ENCODE measurements at places on chromosomes 2 and 18.

- H3K27me3 ChIP-seq = no peaks in the 10 kb centered on the region
- no peak for DNase-seq
- peaks cover 13% of the 10 kb centered on the region for H3K36me3 ChIP-seq
- peaks cover 7% of the 10 kb centered on the region for H3K4me1 ChIP-seq
- peak overlapping the region; percentile 61 for H3K4me3 ChIP-seq
- no peak overlapping the region for H3K27ac ChIP-seq
These were observed 1.8 kb downstream of the ENOSF1 start for GRCh38 chr18:710418-711300.

GRCh38 chr2:237613679-237614078, 13.7 kb upstream of the LRRFIP1 start:
- no peak overlapping the region for H3K4me3 ChIP-seq
- H3K36me3 ChIP-seq = no peaks in the 10 kb centered on the region
- no peaks in the 10 kb centered on the region for H3K27me3 ChIP-seq
- H3K27ac ChIP-seq = no peak overlapping the region
- DNase-seq = no peak
- H3K4me1 ChIP-seq = peaks cover 25% of the 10 kb centered on the region

- peak; percentile 50 for DNase-seq
- peaks cover 8% of the 10 kb centered on the region for H3K36me3 ChIP-seq
- no peak overlapping the region for H3K4me3 ChIP-seq
- H3K27ac ChIP-seq = peak overlapping the region; percentile 87
- peaks cover 55% of the 10 kb centered on the region for H3K4me1 ChIP-seq
These were observed 267.6 kb upstream of the RAB12 start for GRCh38 chr18:8341481-8342230.

DNA sequence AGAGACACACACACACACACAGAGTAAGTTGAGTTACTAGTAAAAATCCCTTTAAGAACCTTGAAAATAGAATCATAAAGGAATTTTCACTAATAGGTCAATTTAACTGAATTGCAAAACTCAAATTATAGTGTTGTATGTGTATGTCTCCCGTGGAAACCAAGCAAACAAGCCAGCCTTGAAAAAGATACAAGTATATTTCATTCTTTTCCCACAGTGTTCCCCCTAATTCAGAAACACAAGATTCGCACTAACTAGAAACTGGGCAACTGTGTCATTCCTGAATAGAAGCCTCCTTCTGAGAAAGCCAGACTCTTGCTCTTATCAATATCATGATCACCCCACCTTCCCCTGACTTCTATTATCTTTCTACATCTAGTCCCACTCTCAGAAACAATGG, 229.5 kb downstream of the PIEZO2 start:
- peaks cover 16% of the 10 kb centered on the region for H3K4me1 ChIP-seq
- no peak overlapping the region for H3K4me3 ChIP-seq
- DNase-seq = no peak
- no peaks in the 10 kb centered on the region for H3K27me3 ChIP-seq

DNA sequence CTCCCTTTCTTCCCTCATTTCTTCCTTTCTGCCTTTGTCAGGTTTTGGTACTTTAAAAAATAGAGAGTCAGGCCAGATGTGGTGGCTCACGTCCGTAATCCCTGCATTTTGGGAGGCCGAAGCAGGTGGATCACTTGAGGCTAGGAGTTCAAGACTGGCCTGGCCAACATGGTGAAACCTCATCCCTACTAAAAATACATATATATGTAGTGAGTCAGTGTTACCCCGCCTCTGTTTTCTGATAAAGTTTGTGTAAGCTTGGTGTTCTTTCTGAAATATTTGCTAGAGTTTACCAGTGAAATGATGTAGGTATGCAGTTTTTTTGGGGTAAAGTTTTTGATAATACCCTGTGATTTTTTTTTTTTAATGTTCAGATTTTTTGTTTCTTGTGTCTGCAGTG, 58.8 kb downstream of the DGKD start:
- H3K4me3 ChIP-seq = no peak overlapping the region
- H3K27me3 ChIP-seq = no peaks in the 10 kb centered on the region
- no peaks in the 10 kb centered on the region for H3K4me1 ChIP-seq
- peaks cover 24% of the 10 kb centered on the region for H3K36me3 ChIP-seq

- DNase-seq = no peak
- H3K36me3 ChIP-seq = peaks cover 4% of the 10 kb centered on the region
- peaks cover 3% of the 10 kb centered on the region for H3K27me3 ChIP-seq
- no peak overlapping the region for H3K27ac ChIP-seq
These were observed 42.4 kb upstream of the TACR1 start for GRCh38 chr2:75241696-75242095.

DNA sequence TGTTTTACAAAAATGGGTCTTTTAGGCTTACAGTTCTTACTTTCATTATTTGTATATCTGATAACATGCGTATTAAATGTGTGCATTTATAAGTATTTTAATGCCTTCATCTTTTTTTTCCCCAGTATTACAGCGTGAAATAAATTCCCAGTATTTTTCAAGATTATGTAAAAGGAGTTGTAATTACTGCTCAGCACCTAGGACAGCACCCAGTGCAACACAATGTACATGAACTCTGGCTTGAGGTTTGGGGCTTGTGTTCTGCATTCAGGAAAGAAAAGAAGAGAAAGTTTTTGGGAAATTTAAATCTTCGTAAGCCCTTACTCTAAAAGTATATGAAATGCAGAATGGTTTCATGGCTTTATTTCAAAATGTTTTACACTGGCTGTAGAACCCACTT, 16.7 kb downstream of the ZNF638 start:
- peaks cover 3% of the 10 kb centered on the region for H3K4me1 ChIP-seq
- no peak for DNase-seq
- peaks cover 38% of the 10 kb centered on the region for H3K36me3 ChIP-seq
- H3K4me3 ChIP-seq = no peak overlapping the region

DNA sequence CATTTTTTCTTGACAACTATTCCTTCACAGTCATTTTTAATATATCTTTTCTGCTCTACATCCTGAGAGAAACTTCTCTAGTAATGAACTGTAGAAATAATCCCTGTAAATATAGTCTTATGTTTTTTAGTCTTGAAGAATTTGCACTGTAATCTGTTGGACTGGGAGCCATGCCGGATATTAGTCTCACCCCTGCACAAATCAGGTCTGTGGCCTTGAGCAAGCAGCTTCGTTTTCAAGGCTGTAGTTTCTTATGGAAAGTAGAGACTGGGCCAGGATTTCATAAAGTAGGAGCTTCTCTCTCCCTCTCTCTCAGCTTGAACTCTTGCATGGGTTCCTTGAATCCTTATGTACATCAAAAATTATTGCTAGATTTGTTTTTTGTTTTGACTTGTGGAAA, 8.7 kb downstream of the FARP2 start:
- no peak overlapping the region for H3K4me3 ChIP-seq
- no peak for DNase-seq
- H3K27ac ChIP-seq = no peak overlapping the region
- H3K4me1 ChIP-seq = peaks cover 14% of the 10 kb centered on the region
- H3K27me3 ChIP-seq = no peaks in the 10 kb centered on the region

DNA sequence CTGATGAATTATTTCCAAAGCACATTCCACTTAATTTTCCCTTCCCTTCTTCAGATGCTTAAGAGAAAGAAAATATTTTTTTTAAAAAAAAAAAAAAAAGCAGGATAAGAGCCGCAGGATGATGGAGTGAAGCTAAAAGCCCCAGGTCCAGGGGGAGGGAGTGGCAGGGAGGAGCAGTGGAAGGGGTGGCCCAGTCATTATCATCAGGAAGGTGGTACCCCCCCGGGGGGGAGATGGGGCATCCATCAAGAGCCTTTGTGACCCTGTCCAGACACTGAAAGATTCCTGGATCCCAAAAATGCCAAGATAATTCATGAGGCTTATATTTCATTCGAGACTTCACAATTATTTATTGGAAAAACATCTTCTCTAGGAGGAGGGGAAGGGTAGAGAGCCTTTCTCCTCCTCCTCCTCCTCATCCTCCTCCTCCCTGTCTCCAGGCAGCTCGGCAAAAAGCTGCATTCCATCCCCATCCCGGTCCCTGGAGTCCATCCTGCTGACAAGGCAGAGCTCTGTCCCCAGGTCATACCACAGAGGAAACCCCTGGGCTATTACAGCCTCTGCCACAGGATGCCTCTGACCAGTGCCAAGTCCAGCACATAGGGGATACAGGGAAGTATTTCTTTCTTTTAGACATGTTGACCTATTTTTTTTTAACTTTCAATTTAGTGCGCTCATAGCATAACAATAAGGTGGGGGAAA, 125.3 kb downstream of the TWIST2 start:
- peaks cover 8% of the 10 kb centered on the region for H3K4me1 ChIP-seq
- peak overlapping the region; percentile 68 for H3K27ac ChIP-seq
- H3K4me3 ChIP-seq = no peak overlapping the region
- H3K27me3 ChIP-seq = no peaks in the 10 kb centered on the region

GRCh38 chr2:239787538-239788050, 237.5 kb downstream of the NDUFA10 start:
- peaks cover 17% of the 10 kb centered on the region for H3K4me1 ChIP-seq
- H3K36me3 ChIP-seq = no peaks in the 10 kb centered on the region
- H3K27me3 ChIP-seq = peaks cover 4% of the 10 kb centered on the region
- H3K4me3 ChIP-seq = no peak overlapping the region
- H3K27ac ChIP-seq = no peak overlapping the region
- DNase-seq = no peak

GRCh38 chr2:146489386-146489785, 1355.4 kb upstream of the ACVR2A start:
- no peak overlapping the region for H3K27ac ChIP-seq
- peaks cover 6% of the 10 kb centered on the region for H3K36me3 ChIP-seq
- no peak for DNase-seq
- H3K4me3 ChIP-seq = no peak overlapping the region
- no peaks in the 10 kb centered on the region for H3K4me1 ChIP-seq

GRCh38 chr2:237519506-237520245, 32.6 kb downstream of the MLPH start:
- no peaks in the 10 kb centered on the region for H3K27me3 ChIP-seq
- H3K4me1 ChIP-seq = peaks cover 7% of the 10 kb centered on the region
- H3K4me3 ChIP-seq = no peak overlapping the region
- H3K36me3 ChIP-seq = no peaks in the 10 kb centered on the region

Measured in mesothelial cell of epicardium (in vitro differentiated cells).